ENCODE measurements at places on chromosomes 6 and 20. TPM values are rescaled to one million over a fixed set of nuclear protein-coding genes. Genes with fewer than 3 reads are reported as not detected.

EEF1A2 gene
- polyA plus RNA-seq, result 1,465 TPM

COL11A2 gene
- 0.55 TPM for polyA plus RNA-seq

RIPPLY2 gene
- not detected for polyA plus RNA-seq

GHRH gene
- not detected for polyA plus RNA-seq

- DNase-seq, result no peak
- H3K36me3 ChIP-seq, result no peaks in the 10 kb centered on the region
- H3K4me3 ChIP-seq, result no peak overlapping the region
- no peak overlapping the region for H3K27ac ChIP-seq
- no peaks in the 10 kb centered on the region for H3K4me1 ChIP-seq
Measured at GRCh38 chr6:148173548-148173947, 169.1 kb upstream of the SASH1 start.

- H3K4me1 ChIP-seq, result no peaks in the 10 kb centered on the region
- DNase-seq, result no peak
- H3K27ac ChIP-seq, result no peak overlapping the region
- H3K27me3 ChIP-seq, result peaks cover 8% of the 10 kb centered on the region
- H3K36me3 ChIP-seq, result no peaks in the 10 kb centered on the region
Measured at GRCh38 chr20:57871237-57871632, 161.4 kb upstream of the PMEPA1 start.

DNA sequence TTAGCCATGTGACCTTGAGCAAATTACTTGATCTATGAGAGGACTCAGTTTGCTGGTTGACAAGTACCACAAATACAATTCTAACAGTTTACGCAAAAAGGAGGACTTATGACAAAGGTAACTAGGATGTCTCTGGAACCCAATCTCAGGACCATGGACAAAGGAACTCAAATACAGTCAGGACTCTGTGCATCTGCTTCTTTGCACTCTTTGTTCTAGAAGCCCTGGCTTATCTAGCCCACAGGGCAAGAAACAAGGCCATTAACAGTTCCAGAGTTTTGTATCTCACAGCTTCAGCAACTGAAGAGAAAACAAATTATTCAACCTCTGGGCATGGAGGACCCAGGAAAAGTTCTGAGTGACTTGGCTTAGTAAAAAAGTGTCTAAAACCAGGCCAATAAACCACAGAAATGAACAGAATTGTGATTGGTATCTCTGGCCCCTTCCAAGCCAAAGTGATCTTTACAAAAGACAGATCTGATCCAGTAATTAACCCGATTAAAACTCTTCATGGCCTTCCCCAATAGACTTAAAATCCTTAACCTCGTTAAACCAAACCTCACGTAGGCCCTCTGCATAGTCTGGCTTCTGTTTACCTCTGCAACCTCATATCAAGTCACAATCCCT is 5.9 kb downstream of the WASF1 start:
- no peak for DNase-seq
- peaks cover 5% of the 10 kb centered on the region for H3K27me3 ChIP-seq
- peaks cover 6% of the 10 kb centered on the region for H3K4me1 ChIP-seq

DNA sequence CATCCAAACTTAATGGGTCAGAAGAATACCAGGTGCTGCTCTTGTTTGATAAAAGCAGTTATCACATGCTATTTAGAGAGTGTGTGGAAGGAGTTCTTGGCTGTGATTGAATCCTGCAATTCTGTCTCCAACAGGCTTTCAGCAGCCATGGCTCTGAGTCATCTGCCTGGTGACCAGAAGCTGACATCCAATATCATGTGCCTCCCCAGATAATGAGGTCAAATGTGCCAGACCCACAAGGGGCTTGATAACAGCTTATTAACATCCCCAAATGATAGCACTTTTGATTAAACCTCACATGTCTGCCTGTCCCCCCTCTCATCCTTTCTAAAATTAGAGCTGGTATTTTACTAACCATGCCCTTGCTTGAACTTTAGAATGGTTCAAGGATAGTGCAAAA is 175.7 kb upstream of the PLN start:
- no peak overlapping the region for H3K4me3 ChIP-seq
- H3K4me1 ChIP-seq, result peaks cover 13% of the 10 kb centered on the region
- peak overlapping the region; percentile 85 for H3K27ac ChIP-seq
- no peaks in the 10 kb centered on the region for H3K36me3 ChIP-seq
- peak; percentile 77 for DNase-seq

DNA sequence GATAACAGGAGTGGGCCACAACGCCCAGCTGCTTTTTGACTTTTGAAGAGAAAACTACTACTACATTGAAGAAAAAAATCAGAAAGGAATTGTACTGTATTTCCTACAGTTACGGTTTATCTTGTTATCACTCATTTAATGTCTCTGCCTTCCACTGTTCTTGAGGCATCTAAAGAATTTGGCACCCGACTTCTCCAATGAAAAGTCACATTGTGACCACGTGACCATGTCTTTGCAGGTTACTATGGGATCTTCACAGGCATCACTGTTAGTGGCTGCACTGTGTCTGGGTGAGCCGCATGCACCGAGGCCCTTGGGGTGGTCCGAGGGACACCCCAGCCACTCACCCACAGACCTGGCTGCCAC is 26.8 kb downstream of the RRBP1 start:
- DNase-seq, result no peak
- H3K4me3 ChIP-seq, result no peak overlapping the region
- peaks cover 43% of the 10 kb centered on the region for H3K36me3 ChIP-seq
- no peak overlapping the region for H3K27ac ChIP-seq
- H3K27me3 ChIP-seq, result no peaks in the 10 kb centered on the region
- H3K4me1 ChIP-seq, result peaks cover 50% of the 10 kb centered on the region

DNA sequence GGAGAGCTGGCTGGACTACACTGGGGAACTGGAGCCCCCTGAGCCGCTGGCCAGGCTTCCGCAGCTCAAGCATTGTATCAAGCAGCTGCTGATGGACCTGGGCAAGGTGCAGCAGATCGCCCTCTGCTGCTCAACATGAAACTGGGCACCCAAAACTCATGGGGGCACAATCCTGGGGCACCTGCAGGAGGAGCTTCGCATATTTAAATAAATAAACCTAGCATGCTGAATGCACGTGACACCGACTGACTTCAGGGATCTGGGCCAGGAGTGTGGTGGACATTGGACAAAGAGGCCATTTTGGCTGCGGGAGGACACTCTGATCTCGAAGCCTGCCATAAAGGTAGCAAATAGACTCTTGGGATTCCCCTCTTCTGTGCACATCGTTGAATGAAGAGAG is 6.8 kb downstream of the SCAND1 start:
- peaks cover 8% of the 10 kb centered on the region for H3K4me1 ChIP-seq
- no peak overlapping the region for H3K27ac ChIP-seq
- no peak overlapping the region for H3K4me3 ChIP-seq
- no peak for DNase-seq
- H3K36me3 ChIP-seq, result no peaks in the 10 kb centered on the region

GRCh38 chr6:5809450-5809849 is 197.3 kb downstream of the NRN1 start:
- no peak overlapping the region for H3K27ac ChIP-seq
- H3K36me3 ChIP-seq, result no peaks in the 10 kb centered on the region
- no peaks in the 10 kb centered on the region for H3K4me1 ChIP-seq
- no peak for DNase-seq
- H3K27me3 ChIP-seq, result no peaks in the 10 kb centered on the region
- no peak overlapping the region for H3K4me3 ChIP-seq

DNA sequence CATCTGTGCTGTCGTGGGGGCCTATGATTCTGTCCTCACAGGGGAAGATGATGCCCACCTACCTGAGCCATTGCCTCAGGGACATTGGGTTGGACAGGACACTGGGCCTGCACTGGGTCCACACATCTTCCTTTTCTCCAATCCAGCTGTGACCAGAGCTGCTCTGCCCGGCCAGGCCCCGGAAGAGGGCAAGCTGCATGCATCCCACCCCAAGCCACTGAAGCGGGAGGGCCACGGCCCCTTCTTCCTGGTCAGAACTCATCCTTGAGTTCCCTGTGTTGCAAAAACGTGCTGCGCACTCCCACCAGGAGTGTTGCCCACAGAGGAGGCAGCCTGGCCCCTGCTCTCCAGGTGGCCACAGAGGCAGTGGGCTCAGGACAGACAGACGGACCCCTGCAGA is 38.2 kb downstream of the SPDEF start:
- H3K36me3 ChIP-seq, result no peaks in the 10 kb centered on the region
- DNase-seq, result no peak
- no peaks in the 10 kb centered on the region for H3K4me1 ChIP-seq
- no peak overlapping the region for H3K4me3 ChIP-seq
- no peak overlapping the region for H3K27ac ChIP-seq

DNA sequence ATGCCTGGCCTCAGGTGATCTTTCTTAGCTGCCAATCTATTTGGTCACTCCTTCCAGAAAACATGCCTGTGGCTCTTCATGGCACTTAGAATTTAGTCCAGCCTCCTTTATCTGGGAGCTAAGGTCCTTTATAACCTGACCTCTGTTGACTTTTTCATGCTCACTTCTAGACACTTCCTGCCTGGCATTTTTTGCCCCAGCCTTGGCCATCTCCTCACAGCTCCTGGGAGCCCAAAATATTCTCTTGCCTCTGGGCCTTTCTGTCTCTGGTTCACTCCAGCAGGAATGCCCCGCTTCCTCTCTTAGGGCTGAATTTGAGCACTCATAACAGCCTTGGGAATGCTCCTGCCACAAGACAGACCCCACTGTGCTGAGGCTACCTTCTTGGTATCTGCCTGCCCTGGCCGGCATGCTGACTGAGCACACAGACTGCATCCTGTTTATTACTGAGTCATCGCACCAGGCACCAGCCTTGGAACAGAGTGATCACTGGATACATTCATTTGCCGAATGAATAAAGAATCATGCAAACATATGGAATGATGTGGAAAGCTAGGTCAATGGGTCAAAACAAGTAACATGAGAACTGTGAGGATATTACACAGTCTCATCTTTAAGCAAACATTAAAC is 5.8 kb upstream of the EEF1E1 start:
- no peak overlapping the region for H3K27ac ChIP-seq
- H3K36me3 ChIP-seq, result no peaks in the 10 kb centered on the region
- H3K27me3 ChIP-seq, result peaks cover 15% of the 10 kb centered on the region
- H3K4me1 ChIP-seq, result no peaks in the 10 kb centered on the region

- no peaks in the 10 kb centered on the region for H3K36me3 ChIP-seq
- H3K27me3 ChIP-seq, result peaks cover 41% of the 10 kb centered on the region
- H3K4me3 ChIP-seq, result no peak overlapping the region
- H3K27ac ChIP-seq, result no peak overlapping the region
- H3K4me1 ChIP-seq, result peaks cover 18% of the 10 kb centered on the region
- DNase-seq, result no peak
Measured at GRCh38 chr6:73314577-73315492, 39.2 kb downstream of the DPPA5 start.

DNA sequence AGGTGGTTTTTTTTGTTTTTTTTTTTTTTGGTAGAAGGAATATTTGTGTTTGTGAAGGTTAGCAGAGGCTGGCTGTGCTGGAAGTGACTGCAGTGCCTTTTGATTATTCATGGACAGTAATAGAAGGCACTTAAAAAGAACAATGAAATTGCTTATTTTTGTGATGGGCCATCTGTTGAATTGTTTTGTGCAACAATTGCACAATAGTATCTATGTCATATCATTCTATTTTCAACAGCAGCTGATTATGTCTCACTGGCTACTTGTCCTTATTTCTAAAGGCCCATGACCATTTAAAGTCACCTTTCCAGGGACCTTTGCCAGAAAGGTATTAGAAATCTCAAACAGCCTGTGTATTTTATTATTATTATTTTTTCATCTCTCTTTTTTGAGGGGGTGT is 70.6 kb downstream of the AFG1L start:
- H3K36me3 ChIP-seq, result no peaks in the 10 kb centered on the region
- H3K4me1 ChIP-seq, result no peaks in the 10 kb centered on the region
- H3K27ac ChIP-seq, result no peak overlapping the region
- no peak for DNase-seq

DNA sequence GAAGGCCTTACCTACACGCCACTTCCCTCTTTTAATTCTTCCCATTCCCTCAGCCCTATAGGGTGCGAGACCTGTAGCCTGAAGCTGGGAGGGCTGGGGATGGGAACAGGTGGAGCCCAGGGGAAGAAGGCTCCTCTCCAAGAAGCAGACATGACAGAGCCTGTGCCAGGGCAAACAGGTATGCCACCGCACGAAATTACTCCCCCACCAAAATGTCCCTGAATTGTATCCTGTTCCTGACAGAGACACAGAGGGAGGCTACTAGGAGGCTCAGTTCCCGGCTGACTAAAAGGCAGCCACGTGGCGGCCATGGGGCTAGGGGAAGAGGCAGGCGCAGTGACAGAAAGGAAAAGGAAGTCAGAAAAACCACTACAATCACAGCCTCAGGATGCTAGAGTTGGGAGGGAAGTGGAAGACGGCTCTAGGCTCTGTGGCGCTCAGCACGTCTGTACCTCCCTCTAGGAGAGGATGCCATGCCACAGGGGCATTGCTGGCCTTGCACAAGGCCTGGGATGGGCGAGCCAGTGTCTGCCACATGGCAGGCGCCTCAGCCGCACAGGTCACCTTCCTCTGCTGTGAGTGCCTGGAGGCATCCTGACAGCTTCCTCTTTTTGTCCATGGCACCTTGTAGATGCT is 27.7 kb downstream of the TFEB start:
- peaks cover 84% of the 10 kb centered on the region for H3K4me1 ChIP-seq
- no peaks in the 10 kb centered on the region for H3K27me3 ChIP-seq
- no peak for DNase-seq
- H3K27ac ChIP-seq, result no peak overlapping the region
- no peaks in the 10 kb centered on the region for H3K36me3 ChIP-seq

GRCh38 chr6:11804701-11805100 is 26.1 kb upstream of the ADTRP start:
- H3K27ac ChIP-seq, result no peak overlapping the region
- DNase-seq, result no peak
- peaks cover 6% of the 10 kb centered on the region for H3K4me1 ChIP-seq
- H3K27me3 ChIP-seq, result no peaks in the 10 kb centered on the region
- no peak overlapping the region for H3K4me3 ChIP-seq

DNA sequence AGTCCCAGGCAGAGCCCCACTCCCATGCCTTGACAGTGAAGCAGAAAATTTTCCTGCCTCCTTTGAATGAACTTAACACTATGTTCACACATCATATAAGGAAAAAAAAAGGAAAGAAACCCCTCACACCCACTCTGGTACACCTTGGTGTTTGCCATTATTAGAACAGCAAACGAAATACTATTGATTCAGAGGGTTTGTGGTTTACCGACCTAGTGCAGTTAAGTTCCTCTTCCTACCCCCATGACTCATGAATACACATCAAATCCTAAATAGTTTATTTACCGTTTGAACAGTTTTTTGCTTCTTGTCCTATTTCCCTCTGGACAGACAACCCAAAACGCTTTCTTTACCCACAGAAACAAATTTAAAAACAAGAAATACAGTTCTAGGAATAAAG is 237.7 kb downstream of the FOXA2 start:
- DNase-seq, result no peak
- no peak overlapping the region for H3K4me3 ChIP-seq
- H3K36me3 ChIP-seq, result no peaks in the 10 kb centered on the region
- no peak overlapping the region for H3K27ac ChIP-seq
- H3K4me1 ChIP-seq, result no peaks in the 10 kb centered on the region
